ENCODE measurements at places on chromosomes 3 and 15.

- DNase-seq, result no peak
These were observed 568.9 kb upstream of the NR2F2 start for GRCh38 chr15:95761501-95762165.

- DNase-seq, result no peak
These were observed 223.1 kb downstream of the RPLP1 start for GRCh38 chr15:69675731-69676130.

- DNase-seq, result no peak
These were observed 92.5 kb upstream of the SKOR1 start for GRCh38 chr15:67732671-67733374.

DNA sequence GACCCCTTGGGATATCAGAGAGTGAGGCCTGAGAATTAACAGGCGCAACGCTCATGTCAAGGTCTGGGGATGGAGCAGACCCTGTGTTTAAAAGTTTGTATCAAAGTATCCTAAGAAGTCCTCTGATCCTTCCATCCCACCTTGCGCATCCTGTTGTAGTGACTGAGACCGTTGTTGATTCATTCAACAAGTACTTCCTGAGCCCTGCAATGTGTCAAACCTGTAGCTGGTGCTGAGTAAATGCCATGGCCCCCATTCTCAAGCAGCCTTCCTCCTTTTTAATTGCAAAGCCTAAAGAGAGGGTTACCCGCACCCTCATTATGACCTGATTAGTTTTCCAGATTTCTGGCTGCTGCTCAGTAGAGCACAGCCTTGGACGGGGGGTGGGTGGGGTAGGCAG lies 46.4 kb downstream of the RPLP1 start:
- no peak for DNase-seq

DNA sequence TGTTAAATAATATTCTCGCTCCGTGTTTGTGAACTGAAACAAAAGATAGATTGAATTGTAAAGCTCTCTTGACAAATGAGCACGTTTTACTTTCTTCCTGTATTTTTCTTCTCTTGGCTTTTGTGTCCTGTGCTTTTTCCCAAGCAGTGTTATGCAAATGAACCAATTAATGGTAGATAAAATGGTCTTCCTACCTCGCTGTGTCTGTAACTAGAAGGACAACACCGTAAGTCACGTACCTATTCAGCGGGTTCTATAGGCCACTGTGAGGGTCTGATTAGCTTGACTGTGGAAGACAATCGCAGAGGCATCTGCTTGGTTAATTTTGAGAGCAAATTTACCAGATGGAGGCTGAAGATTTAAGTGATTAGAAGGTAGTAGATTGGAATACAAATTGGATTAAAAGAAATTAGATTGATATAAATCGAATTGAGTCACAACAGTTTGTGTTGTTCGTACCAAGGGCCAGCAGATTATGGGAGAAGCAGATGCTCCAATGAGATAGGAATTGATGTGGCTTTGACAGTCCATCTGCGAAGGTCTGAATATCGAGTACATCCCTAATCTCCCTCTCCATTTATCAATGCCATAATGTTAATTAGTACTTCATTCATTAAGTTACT lies 40.2 kb downstream of the ROBO2 start:
- DNase-seq, result no peak

GRCh38 chr3:98460220-98460619 lies 2.8 kb upstream of the OR5K1 start:
- no peak for DNase-seq

GRCh38 chr3:70744536-70744935 lies 432.1 kb upstream of the MDFIC2 start:
- DNase-seq, result no peak

DNA sequence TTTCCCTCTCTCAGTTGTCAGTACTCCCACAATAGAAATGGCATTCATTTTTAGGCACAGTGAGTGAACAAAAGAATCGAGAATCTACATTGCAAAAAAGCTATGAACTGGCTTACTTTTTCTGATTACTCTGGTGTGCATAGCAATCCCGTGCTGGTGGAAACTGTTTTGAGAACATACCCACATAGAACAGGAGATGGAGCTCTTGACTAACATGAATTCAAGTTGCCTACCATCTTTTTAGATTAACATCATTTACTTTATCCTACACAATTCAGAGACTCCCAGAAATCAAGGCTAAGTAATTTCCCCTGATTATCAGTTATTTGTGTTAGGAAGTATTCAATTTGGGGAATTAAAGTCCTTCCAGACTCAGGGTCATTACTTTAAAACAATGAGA lies 326.6 kb downstream of the ARPP21 start:
- peak; percentile 40 for DNase-seq

DNA sequence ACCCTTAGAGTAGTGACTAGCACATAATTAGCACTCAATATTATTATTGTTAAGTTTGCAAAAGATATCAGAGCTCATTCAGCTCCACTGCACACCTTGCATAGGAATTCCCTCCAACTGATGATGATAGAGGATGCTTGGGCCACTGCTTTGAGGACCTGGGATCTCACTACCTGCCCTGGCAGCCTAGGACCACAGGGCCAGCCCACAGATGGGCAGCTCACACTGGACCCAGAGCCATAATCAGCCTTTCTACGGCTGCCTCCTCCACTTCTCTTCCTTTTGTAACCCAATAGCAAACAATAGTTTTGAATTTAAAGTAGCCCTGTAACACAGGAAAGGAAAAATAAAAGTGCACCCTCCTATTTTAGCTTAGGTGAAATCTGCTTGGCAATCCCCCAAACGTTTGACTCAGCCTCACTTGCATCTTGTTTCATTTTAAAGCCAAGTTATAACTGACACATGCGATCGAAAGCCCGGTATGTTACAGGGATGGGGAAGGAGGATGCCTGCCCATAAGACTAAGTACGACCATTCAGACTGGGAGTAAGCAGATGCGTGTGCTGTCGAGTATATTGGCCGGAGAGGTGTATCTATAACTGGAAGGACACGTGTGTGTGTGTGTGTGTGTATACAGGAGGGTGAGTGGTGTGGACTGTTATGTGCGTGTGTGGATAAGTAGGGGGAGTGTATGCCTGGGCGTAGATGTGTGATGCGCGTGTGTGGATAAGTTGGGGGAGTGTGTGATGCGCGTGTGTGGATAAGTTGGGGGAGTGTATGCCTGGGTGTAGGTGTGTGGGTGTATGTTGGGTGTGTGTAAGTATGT lies 65.9 kb downstream of the CPN2 start:
- peak; percentile 76 for DNase-seq

DNA sequence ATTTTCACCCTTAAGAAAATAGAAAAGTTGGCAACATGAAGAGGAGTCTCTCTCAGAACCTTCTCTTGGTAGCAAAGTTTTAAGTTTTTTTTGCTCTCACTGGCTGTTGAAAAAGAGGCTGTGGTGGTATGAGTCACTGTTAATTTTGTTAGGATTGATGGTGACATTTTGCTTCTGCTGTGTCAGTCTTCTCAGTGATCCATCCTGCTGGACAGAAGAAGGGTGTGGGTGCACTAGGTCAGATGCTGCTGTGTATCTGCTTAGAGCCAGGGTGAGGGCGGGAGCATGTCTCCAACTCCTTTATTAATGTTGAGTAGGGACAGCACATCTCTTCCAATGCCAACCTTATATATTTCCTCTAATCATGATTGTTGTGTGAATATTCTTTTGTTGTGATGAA lies 369.5 kb downstream of the FEZF2 start:
- DNase-seq, result no peak

DNA sequence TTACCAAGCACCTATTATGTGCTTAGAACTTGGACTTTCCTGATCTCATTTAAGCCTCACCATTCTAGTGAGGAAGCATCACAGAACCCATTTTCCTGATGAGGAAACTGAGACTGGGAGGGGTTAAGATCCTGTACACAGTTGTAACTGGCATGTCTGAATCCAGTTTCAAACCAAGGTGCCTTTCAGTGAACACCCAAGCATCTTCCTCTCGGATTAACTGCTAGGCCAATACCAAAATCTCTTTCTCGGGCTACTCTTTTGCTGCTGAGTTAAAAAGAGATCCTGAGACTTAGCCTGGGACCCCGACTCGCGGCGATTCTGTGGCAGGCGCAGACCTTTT lies 578 bp upstream of the CEMIP start:
- DNase-seq, result no peak

DNA sequence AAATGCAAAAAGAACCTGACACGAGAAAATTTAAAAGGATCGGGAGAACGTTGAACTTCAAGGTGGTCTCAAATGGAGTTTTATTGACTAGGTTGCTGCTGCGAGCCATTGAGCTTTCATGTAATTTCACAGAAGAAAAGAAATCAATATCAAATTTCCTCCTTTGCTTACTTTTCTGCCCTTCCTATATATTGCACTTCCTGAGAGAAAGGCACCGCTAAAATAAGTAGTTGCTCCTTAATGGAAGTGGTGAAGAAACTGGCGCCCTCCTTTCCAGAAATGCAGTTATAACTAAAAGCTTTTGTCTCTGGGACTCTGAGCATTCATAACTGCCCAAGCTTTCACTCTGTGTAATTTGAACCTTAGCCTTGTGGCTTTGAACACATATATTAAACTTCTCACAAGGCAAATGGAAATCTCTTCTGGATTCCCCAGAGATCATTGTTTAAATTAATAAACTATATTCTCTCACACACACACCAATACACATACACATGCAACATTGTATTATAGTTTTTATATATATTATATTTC lies 13.4 kb downstream of the EID1 start:
- DNase-seq, result no peak

DNA sequence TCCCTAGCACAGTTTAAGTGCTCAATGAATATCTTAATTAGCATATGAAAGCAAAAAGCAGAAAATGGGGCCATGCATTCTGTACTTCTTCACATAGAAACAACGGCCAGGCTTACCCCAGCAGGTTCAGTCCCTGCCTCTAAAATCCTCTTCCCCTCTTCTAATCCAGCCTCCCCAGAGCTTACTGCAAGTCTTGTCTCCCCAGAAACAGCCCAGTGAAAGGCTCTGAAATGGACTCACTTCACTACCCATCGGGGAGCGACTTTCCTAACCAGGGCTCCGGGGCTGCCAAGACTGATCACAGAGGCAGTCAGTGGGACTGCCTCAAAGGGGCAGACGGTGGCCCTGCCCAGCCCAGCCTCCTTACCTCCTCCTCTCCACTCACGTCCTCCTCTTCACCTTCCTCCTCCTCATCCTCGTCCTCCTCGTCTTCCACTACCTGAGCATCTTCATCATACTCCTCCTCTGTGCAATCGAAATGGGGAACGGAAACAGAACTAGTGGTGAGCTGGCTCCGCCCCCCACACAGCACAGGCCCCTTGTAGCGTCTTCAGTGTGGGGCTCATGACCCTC lies 38.0 kb downstream of the ANP32A start:
- DNase-seq, result no peak

DNA sequence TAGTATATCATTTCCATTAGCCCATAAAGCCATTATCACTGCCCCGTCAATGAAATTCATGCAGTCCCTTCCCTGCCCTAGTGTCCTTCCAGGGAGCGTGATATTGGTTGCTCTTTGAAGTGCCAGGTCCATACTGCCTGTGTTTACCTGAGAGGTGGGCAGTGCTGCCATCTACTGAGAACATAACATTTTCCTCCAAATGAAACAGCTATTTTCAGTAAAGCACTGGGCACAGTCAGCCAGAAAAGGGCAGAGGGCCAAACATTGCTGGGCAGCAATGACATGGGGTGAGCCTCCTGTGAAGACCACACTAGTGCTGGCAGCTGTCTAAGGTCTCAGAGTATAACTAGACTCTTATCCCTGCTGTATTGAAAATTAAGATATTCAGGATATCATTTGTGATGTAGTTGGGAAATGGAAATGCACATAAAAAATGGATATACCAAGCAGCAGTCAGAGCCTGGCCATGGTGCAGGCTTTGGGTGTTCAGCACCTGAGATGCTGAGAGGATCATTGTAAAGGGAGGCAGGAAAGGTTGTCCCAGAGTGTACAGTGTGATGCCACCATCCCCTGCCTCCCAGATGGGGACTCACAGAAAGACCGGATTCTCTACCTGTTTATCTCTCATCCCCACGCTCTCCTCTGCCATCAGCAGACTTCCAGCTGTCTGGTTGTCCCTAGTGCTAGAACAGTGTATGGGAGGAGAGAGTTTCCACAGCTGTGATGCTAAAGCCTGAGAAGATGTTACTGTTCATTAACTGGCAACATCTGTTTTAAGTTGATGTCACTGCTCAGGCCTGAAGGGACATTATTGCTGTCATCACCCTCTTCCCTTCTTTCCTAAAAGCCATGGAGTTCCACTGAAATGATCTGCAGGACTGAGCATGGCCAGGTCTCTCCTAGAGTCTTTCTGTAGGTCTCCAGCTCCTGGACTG lies 108.8 kb downstream of the ARNT2 start:
- no peak for DNase-seq

DNA sequence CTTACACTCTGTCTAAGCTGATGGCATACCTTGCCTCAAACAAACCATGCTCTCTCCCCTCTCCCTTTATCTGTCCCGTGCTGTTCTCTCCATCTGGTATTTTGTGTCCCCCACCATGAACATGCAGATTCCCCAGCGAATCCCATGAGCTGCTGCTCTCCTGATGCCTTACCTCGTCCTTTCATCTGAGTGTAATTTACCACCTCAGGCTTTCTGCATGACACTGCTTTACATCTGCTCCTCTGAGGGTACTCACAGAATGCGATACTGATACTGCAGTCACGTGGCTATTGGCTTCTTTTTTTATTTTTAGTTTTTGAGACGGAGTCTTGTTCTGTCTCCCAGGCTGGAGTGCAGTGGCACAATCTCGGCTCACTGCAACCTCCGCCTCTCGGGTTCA lies 341.7 kb downstream of the PTPRG start:
- no peak for DNase-seq
